ENCODE measurements at places on chromosomes 4 and X.

GRCh38 chr4:134756421-134756820 is 554.8 kb upstream of the PABPC4L start:
- no peak for DNase-seq

DNA sequence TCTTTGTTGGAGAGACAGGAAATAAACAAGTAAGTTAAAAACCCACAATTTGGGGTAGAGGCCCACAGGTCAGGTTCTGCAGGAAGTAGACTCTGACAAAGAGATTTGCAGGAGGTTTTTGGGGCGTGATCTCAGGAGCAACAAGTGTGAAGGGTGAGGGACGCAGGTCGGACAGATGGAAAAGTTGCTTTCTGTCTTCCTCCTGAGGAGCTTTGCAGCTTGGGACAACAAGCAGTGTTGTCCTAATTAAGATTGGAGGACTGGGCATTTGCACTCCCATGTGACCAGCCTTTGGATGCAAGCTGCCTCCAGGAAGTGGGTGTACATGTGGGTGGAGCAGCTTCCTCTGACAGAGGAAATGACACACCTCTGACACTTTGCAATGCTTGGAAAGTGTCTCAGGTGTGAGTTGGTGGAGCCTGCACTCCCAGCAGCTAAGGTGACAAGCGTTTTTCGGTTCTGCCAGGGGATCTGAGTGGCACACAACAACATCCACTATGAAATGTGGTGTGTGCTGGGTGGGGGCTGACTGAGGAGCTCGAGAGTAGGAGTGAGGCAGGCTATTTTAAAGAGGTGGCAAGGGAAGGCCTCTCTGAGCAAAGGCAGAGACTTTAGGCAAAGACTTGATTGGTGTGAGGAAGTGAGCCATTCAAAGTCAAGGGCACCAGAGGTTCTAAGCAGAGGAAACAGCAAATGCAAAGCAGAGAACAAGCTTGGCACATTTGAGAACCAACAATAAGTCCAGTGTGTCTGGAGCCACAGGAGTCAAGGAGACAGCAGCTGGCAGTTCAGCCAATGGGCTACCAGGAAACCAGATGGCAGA is 339.8 kb upstream of the GATB start:
- DNase-seq: no peak

DNA sequence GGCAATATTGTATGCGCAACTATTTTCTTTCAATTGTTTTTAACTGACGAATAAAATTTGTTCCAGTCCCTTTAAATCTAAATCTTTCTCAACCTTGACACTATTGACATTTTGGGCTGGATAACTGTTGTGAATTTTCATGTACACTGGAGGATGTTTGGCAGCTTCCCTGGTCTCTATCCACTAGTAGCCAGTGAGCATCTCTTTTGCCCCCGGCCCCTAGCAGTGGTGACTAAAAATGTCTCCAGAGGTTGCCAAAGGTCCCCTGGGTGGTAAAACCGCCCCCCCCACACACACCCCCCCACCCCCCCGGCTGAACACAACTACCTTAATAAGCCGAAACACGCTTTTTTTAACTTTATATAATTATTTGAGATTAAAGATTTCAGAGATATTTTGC is 514 bp downstream of the FANCB start:
- no peak for DNase-seq

- no peak for DNase-seq
Measured at GRCh38 chrX:46838974-46839480, 2.2 kb downstream of the RP2 start.

DNA sequence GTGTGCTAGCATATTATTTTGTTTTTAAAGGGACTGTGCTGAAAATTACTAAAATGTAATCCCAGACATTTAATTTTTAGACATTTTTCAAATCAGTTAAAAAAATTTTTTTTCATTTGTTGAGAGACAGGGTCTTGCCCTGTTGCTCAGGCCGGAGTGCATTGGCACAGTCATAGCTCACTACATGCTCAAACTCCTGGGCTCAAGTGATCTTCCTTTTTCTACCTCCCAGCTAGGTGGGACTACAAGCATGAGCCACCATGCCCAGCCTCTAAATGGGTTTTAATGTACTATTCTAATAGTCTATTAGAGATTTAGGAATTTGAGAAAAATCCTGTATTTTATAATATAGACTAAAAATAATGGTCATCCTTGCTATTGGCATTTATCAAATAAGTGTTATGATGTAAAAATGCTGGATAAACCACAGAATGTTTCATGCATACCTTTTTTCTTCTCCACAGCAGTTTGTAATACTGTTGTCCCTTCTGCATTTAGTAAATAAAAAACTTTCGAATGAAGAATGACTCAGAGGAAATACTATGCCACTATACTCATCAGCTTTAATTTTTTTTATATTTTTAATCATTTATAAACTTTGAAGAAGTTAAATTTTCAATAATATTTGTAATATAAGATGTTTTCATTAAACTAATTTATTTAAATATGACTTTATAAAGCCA is 29.9 kb downstream of the CPEB2 start:
- DNase-seq: no peak

DNA sequence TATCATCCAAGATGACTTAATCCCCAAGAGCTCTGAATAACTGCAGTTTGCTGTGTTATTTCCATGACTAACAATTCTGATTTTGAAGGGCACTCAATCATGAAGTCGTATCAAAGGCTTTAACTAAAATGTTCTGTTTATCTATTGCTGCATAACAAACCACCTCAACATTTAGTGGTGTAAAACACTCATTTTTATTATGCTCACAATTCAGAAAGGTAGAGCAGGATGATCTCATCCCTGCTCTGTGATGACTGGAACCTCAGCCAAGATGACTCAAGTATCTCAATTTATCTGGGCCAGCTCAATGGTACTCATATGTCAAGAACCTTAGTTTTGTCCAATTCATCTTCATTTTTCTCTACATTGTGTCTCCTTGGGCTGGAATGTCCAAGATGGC is 451.1 kb downstream of the PPARGC1A start:
- no peak for DNase-seq

DNA sequence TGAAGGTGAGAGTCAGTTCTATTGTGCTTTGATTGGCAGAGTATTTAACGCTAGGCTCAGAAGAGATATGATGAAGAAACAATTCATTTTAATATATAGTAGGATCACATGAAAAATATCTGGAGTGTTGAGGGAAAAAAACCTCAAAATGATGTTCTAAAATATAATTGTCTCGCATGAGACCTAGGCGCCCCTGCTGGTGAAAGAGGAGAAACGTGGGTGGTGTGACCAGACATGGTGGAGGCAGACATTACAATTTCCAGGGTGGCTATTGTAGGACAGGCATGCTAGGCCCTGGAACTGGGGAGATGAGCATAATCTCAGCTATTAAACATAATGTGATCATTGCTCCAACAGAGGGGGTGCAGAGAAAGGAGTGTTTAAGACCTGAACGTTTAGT is 210.0 kb downstream of the HS3ST1 start:
- DNase-seq: no peak

DNA sequence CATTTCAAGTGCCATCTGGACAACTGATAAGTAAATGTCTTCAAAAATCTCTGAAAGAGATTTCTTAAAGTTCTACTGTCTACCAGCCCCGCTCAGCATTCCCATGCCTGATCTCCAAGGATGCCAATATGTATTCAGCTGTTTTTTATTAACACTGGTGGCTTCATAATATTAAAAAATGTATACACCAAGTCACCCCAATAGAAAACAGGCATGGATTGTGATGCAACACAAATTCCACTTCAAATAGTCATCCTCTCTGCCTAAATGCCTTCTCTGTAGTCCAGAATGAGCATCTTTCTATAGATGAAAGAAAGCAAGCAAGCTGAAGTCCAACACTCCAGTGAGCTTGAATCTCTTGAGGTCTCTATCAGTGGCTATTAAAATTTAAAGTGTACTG is 152.2 kb upstream of the PPARGC1A start:
- no peak for DNase-seq

DNA sequence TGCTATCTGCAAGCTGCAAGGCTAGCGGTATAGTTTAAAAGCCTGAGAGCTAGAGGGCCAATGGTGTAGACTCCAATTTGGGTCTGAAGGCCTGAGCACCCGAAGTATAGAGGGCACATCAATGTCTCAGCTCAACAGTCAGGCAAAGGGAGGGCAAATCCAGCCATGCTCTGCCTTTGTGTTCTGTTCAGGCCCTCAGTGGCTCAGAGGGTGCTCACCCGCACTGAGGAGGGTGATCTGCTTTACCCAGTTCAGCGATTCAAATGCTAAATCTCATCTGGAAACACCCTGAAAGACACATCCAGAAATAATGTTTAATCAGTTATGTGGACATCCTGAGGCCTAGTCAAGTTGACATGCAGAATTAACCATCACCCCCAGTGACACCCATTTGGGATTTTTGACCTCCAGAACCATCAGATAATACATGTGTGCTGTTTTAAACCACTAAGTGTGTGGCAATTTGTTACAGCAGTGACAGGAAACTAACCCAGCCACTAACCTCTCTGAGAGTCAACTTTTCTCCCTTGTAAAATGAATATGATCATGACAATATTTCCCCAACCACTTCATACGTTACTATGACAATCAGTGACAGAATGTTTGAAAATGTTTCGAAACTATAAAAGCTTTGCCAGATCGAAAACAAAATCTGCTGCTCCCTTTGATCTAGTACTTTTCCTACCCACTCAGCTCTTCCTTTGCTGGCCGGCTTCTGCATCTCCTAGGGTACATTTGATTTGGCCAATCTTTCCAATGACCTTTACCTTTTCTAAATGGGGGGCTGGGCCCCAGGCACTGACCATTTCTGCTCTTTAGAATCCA is 8.4 kb upstream of the TBL1X start:
- DNase-seq: no peak

- no peak for DNase-seq
Measured at GRCh38 chrX:119218198-119218597, 17.9 kb upstream of the PGRMC1 start.

GRCh38 chr4:8439168-8439567 is 1.4 kb downstream of the ACOX3 start:
- DNase-seq: no peak

DNA sequence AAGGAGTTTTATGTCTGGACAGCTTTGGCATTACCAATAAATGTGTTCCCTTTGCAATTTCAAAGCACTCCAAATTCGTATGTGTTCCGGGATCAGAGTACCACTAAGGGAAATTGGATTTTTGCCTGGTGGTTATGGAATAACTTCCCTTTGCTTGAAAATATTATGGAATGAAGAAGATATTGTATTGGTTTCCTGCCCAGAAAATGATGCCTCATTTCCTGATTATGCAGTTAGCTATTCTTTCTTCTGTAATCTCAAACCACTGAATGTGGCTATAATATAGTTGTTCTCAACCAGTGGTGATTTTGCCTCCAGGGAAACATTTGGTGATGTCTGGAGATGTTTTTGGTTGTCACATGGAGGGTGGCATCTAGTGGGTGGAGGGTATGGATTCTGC is 142.9 kb downstream of the PCDH7 start:
- DNase-seq: no peak

DNA sequence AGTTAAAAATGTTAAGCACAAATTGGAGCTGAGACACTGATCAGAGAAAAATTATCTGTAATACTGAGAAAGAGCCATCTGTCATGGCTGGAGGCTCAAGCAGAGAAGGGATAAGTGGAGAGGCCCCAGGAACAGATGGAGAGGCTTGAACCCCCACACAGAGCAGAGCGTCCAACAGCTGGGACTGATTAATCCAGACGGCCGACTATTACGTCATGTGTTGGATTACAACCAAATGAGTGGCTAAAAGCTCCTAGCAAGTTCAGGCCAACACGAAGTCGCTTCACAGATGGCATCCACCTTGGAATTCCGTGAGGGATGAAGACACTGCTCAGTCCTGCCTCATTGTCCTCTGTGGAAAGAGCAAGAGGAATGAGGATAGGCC is 57.7 kb upstream of the ATXN3L start:
- peak; percentile 66 for DNase-seq

DNA sequence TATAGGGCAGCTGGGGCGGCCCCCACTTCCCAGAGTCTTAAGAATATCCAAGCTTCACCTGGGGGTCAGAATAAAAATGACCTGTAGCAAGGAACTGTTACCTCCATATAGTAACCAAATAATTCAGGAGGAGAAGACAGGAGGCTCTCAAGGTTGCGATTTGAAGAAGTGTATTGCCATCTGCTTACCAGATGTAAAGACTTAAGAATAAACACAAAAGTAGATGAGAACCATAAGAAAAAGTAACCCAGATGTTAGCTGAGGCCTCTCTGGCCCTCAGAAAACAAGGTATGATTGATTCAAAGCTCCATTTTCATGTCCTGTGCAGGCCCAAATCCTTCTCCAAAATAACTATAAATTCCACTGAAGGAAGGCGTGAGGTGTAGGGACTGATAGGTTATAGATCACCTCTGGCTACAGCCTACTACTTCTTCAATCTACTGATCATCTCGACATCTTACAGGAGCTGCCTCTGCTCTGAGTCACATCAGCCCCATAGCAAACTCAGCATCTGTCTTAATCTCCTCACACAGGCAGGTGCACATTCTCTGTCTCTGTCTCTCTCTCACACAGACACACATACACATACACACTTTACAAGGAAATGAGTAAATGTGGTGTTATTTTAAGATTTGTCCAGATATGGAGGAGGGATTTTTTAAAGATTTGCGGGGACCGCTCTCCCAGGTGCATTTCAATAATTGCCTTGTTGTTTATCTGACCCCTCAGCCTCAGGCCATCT is 193.9 kb upstream of the EDNRA start:
- no peak for DNase-seq

DNA sequence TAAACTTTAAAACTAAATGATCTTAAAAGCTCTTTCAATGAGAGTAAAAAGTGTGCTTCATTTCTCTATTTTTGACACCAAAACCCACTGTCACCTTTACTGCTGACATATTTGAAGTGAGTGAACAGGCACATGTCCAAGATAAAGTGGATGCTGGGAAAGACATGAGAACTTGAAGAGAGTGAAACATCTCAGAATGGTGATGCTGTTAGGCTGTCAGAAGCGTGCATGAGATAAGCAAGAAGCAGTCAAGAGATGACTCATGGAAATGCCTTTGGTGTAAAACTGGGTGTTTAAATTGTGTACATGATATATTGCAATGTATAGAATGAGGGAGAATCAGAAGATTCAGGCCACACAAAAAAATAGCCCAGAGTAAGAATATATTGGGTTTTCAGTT is 21.8 kb upstream of the GBA3 start:
- DNase-seq: no peak

DNA sequence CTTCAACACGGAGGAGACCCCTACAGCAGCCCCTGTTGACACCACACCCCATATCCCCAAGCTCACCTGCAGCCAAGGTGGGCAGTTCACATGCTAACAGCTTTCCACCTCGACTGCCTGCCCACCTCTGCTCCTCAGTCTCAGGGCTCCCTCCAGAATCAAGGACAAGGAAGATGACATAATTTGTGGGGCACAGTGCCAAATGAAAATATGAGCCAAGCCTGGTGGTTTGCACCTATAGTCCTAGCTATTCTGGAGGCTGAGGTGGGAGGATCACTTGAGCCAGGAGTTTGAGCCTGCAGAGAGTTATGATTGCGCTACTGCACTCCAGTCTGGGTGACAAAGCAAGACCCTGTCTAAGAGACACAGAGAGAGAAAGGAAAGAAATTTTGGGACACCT is 516.3 kb downstream of the BCOR start:
- no peak for DNase-seq

DNA sequence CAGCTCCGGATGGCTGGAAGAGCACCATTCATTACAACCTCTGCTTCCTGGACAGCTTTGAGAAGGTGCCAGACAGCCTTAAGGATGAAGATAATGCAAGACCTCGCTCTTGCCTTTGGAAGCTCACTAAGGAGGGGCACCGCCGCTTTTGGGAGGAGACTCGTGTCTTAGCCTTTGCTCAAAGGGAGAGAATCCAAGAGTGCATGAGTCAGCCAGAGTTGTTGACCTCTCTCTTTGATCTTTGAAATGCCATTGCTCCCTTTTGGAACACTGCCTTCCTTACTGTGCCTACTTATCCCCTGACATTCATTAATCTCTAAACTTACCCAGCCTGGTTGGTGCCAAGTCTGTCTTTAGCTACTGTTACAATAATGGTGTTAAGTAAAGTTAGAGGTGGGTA is 1.2 kb downstream of the FOXR2 start:
- DNase-seq: no peak

Data from NCI-H1092 (cell line).